ENCODE measurements at places on chromosomes 3 and 15. TPM values are rescaled to one million over a fixed set of nuclear protein-coding genes. Genes with fewer than 3 reads are reported as not detected.

GRCh38 chr3:178551916-178552321, 15.7 kb downstream of the KCNMB2 start:
- no peak for DNase-seq

DNA sequence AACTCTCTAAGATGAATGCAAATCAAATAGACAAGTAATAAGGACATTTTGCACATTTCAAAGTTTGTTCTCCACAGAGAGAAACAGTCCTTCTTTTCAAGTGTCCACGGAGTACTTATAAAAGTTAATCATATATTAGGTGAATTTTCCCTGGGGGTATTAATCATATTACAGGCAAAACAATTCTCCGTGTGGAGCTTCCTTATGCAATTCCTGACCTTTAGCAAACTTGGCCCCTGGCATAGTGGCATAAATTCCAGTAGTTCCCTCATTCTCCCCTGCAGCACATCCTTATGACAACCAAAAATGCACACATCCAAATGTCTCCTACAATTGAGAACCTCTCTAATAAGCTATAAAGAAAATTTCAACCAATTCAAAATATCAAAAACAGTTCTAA, 34.4 kb downstream of the FSIP1 start:
- DNase-seq, result no peak

DNA sequence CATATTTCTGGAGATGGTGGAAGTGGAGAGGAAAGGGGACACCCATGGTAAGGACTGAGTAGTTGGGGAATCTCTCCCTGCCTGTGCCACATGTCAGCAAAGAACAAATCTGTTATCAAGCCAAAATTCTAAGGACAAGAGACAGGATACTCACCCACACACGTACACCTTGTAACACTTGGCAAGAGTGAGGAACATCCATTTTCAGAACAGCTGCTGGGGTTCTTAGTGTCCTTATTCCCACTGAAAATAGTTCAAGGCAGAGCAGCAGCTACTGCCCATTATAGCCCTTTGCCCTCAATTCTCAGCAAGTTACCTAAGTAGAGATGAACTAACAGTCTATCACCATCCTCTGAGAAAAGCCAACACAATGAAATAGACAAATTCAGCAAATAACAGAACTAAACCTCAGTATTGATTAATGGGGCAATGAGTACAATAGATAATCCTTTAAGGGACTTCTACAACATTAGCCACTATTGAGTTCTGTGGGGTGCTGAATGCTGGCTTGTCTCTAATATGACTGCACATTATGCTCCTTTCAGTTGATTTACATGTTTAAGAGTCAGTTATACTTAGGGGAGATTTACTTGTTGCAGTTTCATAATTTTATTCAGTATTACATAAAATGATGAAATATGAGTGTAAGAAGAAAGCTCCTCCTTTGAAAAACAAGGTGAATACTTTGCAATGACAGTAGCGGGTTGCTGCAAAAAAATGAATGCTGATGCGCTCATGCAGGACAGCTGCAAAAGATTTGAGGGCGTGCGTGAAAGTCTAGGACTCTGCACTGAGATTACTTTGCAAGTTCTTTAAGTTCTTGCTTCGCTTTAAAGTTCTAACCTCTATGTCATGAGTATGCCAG, 22.4 kb downstream of the SENP5 start:
- no peak for DNase-seq

DNA sequence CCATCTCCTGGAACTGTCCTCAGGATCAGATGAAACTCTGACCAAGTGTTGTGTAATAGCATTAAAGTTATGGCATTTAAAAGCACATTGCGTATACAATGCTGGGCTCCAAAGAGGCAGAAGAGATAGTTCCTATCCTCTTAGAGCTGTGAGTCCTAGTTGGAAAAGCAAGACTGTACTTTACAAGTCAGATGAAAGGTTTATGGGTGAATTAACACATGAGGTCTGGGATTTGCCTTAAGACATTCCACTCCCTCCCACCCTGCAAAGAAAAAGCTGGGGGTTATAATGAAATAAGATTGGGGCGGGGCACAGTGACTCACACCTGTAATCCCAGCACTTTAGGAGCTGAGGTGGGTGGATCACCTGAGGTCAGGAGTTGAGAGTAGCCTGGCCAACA, 35.6 kb downstream of the SNAPC5 start:
- DNase-seq, result no peak

The RTP1 gene
- not detected for total RNA-seq

The SYNPR gene
- 9.9 TPM for total RNA-seq

The ILDR1 gene
- total RNA-seq, result 3.4 TPM

The INSYN1 gene
- 9.6 TPM for total RNA-seq

Data from umbilical cord (tissue), 2 donors.